ENCODE measurements at places on chromosomes 6 and 20.

GRCh38 chr20:52446421-52447224 lies 255.0 kb upstream of the ZFP64 start:
- no peak for DNase-seq

- DNase-seq, result no peak
Measured at GRCh38 chr6:53829698-53830221, 35.0 kb downstream of the LRRC1 start.

DNA sequence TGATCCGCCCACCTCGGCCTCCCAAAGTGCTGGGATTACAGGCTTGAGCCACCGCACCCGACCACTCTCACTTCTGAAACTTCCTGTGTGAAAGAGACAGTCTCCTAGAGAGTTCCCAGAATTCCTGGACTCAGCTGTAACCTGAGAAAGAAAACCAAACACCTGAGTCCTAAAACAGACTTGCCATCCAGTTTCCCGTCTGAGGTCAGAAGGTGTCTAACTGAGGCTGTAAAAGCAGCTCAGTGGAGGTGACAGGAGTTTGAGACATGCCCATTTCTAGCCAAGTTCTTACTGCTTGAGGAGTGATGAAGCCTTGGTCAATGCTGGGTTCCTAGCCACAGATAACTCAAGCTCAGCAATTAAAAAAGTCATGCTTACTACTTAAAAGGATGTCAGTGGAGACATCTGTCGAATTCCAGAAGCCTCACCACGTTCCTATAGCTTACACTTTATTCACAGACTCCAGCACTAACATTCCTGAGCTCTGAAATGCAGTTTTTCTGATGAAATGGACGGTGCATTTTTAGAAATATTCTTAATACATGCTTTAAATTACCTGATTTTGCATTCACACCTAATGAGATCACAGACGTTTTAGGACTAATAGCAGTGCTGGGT lies 6.1 kb downstream of the UQCC2 start:
- no peak for DNase-seq

DNA sequence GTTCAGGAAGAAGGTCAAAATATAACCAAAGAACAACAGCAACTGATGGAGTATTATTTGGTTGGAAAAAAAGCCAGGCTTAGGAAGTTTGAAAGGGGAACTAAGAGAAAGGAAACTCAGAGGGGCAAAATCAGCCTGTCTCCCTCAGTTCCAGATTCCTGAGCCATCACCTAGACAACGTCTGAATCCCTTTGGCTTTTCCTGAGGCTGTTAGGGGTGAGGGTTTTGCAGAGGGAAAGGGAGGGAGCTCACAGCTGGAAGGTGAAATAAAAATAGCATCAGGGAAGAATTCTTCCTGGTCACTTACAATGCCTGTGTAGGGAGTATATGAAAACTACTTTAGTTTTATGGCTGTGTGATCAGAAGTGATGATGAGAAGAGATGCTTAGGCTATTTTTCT lies 100.5 kb downstream of the SOBP start:
- DNase-seq, result no peak

DNA sequence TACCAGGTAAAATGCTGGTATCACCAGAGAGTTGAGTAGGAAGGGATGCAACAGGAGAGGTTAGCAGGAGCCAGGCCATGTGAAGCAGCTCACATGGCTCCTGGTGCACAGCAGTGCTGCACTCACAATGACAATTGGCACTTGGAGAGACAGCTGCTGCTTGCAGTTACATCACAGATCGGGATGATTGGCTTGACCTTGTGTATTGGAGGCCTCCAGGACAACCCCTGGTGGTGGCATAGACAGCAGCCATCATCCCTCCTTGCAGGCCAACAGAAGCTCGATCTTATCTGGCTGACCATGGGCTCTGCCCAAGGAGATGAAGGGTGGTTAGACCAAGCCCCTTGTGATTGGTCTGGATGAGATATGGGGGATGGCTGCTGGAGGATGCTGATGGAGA lies 73.0 kb downstream of the EYA2 start:
- DNase-seq, result no peak
